ENCODE measurements at places on chromosomes 11 and 22.
A peak's percentile ranks its signal among the peaks of the same experiment; 100 is the strongest.

DNA sequence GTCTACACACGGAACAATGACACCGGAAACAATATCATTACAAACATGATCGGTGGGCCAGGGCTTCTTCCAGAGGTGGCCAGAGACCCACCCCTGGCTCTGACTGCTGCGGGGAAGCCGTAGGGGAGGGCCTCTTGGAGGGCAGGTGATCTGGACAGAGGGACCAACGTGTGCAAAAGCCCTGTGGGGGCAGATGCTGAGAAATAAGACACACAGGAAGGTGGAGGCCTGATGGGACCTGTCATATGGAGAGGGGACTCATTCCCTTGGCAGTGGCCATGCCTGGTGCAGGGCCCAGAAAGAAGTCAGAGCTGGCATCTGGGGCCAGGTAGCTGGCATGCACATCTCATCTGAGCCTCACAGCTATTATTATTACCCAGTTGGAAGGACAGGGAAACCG lies 1.1 kb downstream of the ALDH3B2 start:
- H3K4me3 ChIP-seq: no peak overlapping the region
- no peaks in the 10 kb centered on the region for H3K4me1 ChIP-seq
- H3K27me3 ChIP-seq: peaks cover 29% of the 10 kb centered on the region

DNA sequence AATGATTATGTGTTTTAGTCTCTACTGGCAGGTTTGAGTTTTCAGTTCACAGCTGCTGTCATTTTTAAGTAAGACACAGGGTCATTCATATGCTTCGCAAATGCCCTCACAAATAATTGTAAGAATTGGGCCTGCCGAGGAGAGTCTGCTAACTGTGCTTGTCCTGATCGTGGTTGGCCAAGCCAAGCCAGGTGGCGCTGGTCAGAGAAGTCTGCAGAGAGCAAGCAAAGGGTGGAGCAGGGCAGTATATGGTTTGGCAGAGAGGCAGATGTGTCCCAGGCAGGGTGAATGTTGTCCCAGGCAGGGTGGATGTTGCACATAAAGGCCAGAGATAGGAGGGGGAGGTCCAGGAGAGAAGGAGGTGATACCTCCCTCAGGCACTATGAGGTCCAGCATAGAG lies 52.7 kb downstream of the SCN3B start:
- H3K27me3 ChIP-seq: no peaks in the 10 kb centered on the region
- H3K4me1 ChIP-seq: no peaks in the 10 kb centered on the region
- no peak overlapping the region for H3K27ac ChIP-seq
- DNase-seq: no peak

- DNase-seq: no peak
- no peak overlapping the region for H3K27ac ChIP-seq
- H3K4me1 ChIP-seq: no peaks in the 10 kb centered on the region
- H3K4me3 ChIP-seq: no peak overlapping the region
- no peaks in the 10 kb centered on the region for H3K36me3 ChIP-seq
These were observed 44.1 kb upstream of the NFRKB start for GRCh38 chr11:129939510-129939909.

DNA sequence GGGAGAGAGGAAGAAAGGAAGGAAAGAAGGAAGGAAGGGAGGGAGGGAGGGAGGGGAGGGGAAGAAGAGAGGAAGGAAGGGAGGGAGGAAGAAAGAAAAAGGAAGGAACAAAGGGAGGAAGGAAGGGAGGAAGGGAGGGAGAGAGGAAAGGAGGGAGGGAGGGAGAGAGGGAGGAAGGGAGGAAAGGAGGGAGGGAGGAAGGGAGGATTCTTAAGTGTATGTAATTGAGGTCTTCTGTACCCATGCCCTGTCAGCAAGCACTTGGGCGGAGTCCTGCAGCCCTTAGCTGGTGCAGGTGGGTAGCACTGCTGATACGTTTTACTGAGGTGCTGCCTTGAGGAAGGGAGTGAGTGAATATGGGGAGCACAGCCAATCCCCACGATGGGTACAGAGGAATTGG lies 56.9 kb upstream of the RASD2 start:
- DNase-seq: no peak
- H3K36me3 ChIP-seq: no peaks in the 10 kb centered on the region
- H3K27me3 ChIP-seq: no peaks in the 10 kb centered on the region
- H3K4me3 ChIP-seq: no peak overlapping the region
- H3K4me1 ChIP-seq: peaks cover 10% of the 10 kb centered on the region

DNA sequence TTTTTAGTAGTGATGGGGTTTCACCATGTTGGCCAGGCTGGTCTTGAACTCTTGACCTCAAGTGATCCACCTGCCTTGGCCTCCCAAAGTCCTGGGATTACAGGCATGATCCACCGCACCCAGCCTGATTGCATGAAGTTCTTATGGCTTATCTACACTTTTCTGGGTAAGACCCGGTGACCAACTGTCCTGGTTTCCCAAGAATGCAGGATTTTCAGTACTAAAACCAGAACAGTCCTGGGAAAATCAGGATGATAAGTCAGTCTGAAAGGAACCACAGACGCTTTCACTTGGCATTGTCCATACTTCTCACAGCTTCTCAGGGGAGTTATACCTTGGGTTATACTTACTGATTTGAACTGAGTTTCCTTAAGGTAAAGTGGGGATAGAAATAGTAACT lies 1.4 kb upstream of the BPIFC start:
- H3K4me1 ChIP-seq: no peaks in the 10 kb centered on the region
- no peaks in the 10 kb centered on the region for H3K36me3 ChIP-seq
- no peak for DNase-seq
- H3K4me3 ChIP-seq: no peak overlapping the region

DNA sequence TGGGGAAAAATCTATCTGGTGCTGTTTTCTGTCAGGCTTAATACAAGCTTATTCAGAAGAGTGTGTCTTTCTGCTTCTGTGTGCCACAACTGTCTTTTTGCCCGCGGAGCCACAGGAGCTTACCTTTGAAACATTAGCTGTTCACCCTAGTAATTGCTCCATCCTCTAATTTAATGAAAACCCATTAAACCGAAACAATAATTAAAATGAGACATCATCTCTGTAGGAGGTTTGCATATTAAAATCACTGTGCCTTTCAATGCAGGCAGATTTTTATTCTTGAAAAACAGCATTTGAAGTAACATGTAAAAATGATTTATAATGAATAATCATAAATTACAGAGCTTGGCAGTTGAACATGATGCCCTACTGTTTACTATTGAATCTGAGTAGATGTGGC lies 102.3 kb downstream of the NELL1 start:
- no peaks in the 10 kb centered on the region for H3K27me3 ChIP-seq
- no peak overlapping the region for H3K4me3 ChIP-seq
- no peak overlapping the region for H3K27ac ChIP-seq
- no peak for DNase-seq
- no peaks in the 10 kb centered on the region for H3K36me3 ChIP-seq
- H3K4me1 ChIP-seq: no peaks in the 10 kb centered on the region

GRCh38 chr11:68142441-68143309 lies 21.5 kb upstream of the CHKA start:
- DNase-seq: no peak
- H3K27me3 ChIP-seq: no peaks in the 10 kb centered on the region
- H3K36me3 ChIP-seq: no peaks in the 10 kb centered on the region
- H3K4me1 ChIP-seq: peaks cover 13% of the 10 kb centered on the region
- H3K27ac ChIP-seq: peak overlapping the region; percentile 25
- H3K4me3 ChIP-seq: no peak overlapping the region

DNA sequence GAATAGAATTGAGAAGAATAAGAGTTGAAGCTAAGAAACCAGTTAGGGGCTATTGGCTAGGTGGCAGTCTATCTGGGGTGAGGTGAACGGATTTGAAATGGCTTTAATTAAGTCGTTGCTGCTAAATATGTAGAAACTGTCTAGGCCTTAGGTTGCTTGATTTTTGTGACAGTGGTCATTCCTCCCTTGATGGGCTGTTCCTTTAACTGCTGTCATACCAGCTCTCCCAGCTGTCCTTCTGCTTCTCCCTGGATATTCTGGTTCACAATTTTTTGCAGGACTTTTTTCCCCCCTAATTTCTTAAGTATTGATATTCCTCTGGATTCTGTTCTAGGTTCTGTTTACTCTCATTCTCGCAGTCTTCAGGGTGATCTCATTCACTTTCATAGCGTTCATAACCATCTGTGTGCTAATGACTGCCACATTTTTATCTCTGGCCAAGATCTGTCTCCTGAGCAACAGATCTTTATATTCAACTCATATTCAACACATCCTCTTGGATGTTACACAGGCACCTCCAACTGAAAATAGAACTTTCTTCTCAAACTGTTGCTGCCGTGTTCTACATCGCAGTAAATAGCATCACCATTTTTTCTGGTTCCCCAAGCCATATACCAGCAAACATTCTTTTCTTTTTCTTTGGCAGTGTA lies 134.1 kb downstream of the UVRAG start:
- H3K36me3 ChIP-seq: no peaks in the 10 kb centered on the region
- DNase-seq: no peak
- peaks cover 8% of the 10 kb centered on the region for H3K4me1 ChIP-seq
- no peak overlapping the region for H3K27ac ChIP-seq
- H3K27me3 ChIP-seq: no peaks in the 10 kb centered on the region
- H3K4me3 ChIP-seq: no peak overlapping the region

GRCh38 chr11:121802542-121802941 lies 313.5 kb downstream of the BLID start:
- H3K36me3 ChIP-seq: no peaks in the 10 kb centered on the region
- no peaks in the 10 kb centered on the region for H3K4me1 ChIP-seq
- H3K27ac ChIP-seq: no peak overlapping the region
- no peak overlapping the region for H3K4me3 ChIP-seq

GRCh38 chr11:57712256-57713150 lies at the start of gene TMX2:
Gene TMX2 (plus strand): TSS chr11:57712593. CDS start chr11:57712619, 26 bp downstream.
- peak; percentile 93 for DNase-seq
- H3K27ac ChIP-seq: peak within 1 kb of the TSS; percentile 94
- peak within 1 kb of the TSS; percentile 97 for H3K4me3 ChIP-seq
- peaks cover 19% of the 10 kb centered on the region for H3K4me1 ChIP-seq
- no peaks in the 10 kb centered on the region for H3K27me3 ChIP-seq

DNA sequence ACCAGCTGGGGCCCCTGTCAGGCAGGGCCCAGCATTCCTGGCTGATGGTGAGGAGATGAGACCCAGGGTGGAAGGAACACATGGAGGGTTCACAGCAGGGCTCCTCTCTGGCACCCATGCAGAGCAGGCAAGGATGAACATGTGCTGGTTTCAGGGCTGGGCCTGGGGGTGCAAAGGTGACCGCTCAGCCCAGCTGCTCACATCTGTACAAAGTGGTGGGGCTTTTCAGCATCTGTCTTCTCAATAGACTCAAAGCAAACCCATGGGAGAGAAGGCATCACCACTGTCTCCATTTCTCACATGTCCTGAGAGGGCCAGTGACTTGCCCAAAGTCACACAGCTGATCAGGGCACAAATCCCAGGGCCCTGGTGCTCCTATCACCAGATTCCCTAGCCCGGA lies 27.3 kb upstream of the TCF20 start:
- peaks cover 10% of the 10 kb centered on the region for H3K4me1 ChIP-seq
- H3K27ac ChIP-seq: peak overlapping the region; percentile 5
- H3K36me3 ChIP-seq: no peaks in the 10 kb centered on the region
- no peaks in the 10 kb centered on the region for H3K27me3 ChIP-seq
- no peak for DNase-seq

DNA sequence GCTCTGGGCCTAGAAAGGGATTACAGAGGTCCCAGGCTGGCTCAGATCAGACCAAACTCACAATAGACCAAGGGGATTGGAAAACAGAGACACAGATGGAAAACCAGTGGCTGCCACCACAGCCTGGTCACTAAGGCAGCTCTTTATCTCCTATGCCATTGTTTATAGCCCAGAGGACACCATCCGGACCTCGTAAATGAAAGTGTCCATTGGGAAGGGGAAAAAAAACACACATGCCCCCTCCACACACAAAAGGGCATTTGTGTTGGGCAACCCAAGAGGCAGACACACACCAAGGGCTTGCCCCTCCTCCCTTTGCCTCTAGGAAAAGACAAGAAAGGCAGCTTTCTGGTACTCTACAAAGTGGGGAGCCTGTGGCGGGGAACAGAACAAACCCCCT lies 85.9 kb downstream of the GAB2 start:
- peaks cover 23% of the 10 kb centered on the region for H3K4me1 ChIP-seq
- H3K27ac ChIP-seq: peak overlapping the region; percentile 25
- no peak overlapping the region for H3K4me3 ChIP-seq

Measured in left lung (tissue), 14 donors.